Ammon's horn (tissue), 1 donor: ENCODE measurements at places on chromosomes 6 and 20.

DNA sequence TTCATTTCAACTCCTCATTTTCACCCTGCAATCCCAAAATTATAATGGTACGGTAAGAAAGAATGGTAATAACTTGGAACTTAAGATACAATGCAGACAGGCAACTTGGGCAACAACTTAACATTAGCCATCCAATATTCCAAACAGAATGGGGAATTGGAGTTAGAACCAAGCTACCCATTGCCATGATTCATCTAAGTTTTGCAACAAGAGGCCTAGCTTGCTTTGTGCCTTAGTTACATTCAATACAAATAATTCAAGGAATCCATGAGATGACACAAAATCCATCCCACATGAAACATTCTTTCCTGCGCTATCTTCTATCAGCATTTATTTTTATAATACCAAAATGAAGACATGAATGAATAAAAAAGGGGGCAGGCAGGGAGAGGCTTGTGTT lies 28.4 kb downstream of the DCDC2 start:
- DNase-seq: no peak

GRCh38 chr6:45376310-45377042 lies 1.3 kb downstream of the SUPT3H start:
- no peak for DNase-seq

- no peak for DNase-seq
These were observed 62.3 kb downstream of the UTRN start for GRCh38 chr6:144347448-144347759.

GRCh38 chr6:134882426-134883038 lies 67.4 kb downstream of the ALDH8A1 start:
- DNase-seq: peak; percentile 81

- peak; percentile 93 for DNase-seq
These were observed 41.0 kb upstream of the MPC1 start for GRCh38 chr6:166423781-166424180.

- DNase-seq: no peak
These were observed 252.6 kb downstream of the DLL1 start for GRCh38 chr6:170038251-170038650.

GRCh38 chr6:104003803-104004516 lies 855.8 kb downstream of the HACE1 start:
- DNase-seq: no peak

GRCh38 chr6:71288228-71289038 lies at the start of gene OGFRL1:
OGFRL1 (plus strand) TSS chr6:71288811; CDS start chr6:71288937, 126 bp downstream.
- peak; percentile 79 for DNase-seq

GRCh38 chr6:65399355-65400084 lies 307.5 kb downstream of the EYS start:
- no peak for DNase-seq

- DNase-seq: no peak
These were observed 988 bp downstream of the ECHDC1 start for GRCh38 chr6:127342296-127342945.

DNA sequence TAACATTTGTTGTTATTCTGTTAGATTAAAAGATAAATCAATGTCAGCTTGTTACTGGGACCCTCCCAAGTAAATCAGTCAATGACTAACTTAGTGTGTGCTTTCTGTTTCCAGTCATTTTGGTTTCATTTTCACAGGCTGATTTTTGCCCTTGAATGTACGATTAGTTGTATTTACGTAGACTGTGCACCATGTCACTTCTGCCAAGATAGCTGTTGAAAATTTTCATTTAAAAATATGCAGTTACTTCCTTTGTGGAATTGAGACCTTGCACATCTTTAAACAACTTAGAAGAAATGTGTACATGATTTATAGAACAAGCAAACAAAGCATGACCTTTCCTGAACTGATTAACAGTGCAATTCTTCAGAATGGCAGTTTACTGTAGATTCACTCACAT lies 944.8 kb upstream of the CITED2 start:
- DNase-seq: no peak

- no peak for DNase-seq
These were observed 16.9 kb downstream of the MPC1 start for GRCh38 chr6:166365806-166366205.

GRCh38 chr6:33967265-33967767 lies 163.5 kb upstream of the MLN start:
- no peak for DNase-seq
